Inflammatory macrophage treated with lipopolysaccharide for 1 hour (primary cell): ENCODE measurements at places on chromosomes 6 and 20.

DNA sequence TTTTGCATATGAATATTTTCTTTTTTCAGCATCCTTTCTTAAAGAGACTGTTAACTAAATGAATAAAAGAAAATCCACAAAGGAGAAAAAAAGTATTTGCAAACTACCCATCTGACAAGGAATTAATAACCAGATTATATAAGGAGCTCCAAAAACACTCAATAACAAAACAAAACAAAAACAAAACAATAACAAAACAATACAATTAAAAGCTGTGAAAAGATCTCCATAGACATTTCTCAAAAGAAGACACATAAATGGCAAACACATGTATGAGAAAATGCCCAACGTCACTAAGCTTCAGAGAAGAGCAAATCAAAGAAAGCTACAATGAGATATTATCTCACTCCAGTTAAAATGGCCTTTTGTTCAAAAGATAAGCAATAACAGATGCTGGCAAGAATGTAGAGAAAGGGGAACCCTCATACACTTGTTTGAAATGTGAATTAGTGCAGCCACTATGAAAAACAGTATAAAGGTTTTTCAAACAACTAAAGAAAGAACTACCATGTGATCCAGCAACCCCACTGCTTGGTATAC lies 1310.0 kb upstream of the EYS start:
- no peak for DNase-seq

GRCh38 chr6:89610149-89610642 lies 28.4 kb downstream of the LYRM2 start:
- DNase-seq, result peak; percentile 48

DNA sequence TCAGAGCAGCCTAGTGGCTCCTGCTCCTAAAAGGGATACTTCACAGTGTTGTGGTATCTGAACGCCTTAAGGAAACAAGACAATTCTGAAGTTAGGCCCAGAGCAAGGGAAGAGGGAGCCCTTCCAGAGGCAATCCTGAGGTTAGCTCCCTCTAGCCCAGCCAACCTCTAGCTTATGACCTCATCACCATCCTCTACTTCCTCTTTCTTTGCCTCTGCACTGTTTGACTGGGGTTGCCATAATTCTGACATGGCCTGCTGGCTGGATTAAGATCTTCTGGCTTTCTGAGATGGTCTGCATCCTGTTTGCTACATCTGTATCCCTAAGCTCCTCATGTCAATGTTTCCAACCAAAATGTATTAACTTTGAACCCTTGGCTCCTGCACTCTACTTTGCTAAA lies 23.3 kb upstream of the BMP2 start:
- peak; percentile 30 for DNase-seq

DNA sequence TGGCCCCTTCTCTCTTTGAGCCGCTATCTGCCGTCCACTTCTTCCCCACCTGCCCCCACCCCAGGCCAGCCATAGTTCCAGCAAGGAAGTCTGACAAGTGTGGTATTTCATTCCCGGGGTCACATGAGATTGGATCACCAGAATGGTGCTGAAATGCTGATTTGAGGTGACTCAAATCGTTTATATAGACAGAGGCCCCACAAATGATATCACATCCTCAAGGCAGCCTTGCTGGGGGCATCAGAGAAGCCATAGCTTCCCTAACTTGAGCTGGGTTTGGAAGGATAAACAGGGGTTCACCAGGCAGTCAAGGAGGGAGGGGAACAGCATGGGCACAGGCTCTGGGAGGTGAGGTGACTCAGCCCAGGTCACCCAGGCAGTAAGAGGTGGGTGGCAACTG lies 9.9 kb downstream of the SDCBP2 start:
- DNase-seq, result no peak
